Activated naive CD4-positive, alpha-beta T cell (primary cell): ENCODE measurements at places on chromosomes 5 and 9.

- DNase-seq: no peak
Measured at GRCh38 chr5:38211354-38211710, 47.0 kb upstream of the EGFLAM start.

- no peak for DNase-seq
Measured at GRCh38 chr9:23850242-23850689, 24.2 kb upstream of the ELAVL2 start.

- DNase-seq: no peak
Measured at GRCh38 chr9:135591506-135592330, 30.2 kb downstream of the PAEP start.

- no peak for DNase-seq
Measured at GRCh38 chr9:107336718-107337360, 53.8 kb downstream of the RAD23B start.

GRCh38 chr5:113132564-113132963, 156.0 kb downstream of the DCP2 start:
- no peak for DNase-seq

DNA sequence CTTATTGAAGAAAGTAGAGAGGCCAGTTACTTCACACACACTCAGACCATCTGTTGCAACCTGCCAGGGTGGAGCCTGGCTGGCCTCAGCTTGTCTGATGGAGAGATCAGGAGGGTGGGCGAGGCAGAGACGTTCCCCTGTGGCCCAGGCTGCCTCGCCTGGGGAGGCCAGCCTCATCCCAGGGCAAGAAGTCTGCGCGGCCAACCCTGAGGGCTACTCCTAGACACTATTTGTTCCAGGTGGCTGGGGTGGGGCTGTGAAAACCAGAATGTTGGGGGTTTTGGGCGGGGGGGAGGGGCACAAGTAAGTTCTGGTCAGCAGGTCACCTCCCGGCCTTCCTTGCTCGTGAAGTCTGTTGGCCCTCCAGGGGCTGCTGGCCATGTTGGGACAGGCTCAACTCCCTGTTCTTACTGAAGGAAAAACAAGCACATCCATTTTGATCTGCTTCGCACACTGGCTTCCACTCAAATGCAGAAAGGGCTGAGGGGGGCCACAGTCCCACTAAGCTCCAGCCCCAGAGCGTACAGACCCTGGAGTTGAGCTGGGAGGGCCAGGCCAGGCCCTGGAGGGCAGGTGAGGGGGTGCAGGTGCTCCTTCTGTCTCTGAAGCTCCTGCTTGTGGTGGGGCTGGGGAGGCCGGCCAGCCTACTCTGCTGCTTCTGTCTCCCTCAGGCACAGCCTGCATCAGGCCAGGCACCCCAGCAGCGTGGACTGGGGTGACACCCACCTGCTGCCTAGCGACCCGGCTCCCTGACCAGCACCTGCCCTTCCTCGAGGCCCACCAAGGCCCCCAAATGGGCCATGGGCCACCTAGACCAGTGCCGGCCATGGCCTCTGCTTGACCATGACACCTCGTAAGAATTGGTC, 46.6 kb downstream of the SECISBP2 start:
- no peak for DNase-seq

DNA sequence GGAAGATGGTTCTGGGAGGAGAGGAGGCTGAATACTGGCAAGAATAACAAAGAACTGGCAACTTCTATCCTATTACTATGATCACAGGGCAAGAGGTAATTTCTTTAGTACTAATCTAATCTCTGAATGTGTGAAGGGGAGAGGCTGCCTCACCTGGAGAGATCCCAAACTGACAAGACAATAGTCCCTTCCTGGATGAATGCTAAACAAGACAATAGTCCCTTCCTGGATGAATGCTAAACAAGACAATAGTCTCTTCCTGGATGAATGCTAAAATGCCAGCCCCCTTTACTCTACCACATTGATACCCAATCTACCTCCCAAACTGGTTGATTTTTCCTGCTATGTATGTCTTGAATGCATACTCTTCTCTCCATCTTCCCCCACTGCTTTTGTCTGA, 145.2 kb downstream of the SIL1 start:
- no peak for DNase-seq

DNA sequence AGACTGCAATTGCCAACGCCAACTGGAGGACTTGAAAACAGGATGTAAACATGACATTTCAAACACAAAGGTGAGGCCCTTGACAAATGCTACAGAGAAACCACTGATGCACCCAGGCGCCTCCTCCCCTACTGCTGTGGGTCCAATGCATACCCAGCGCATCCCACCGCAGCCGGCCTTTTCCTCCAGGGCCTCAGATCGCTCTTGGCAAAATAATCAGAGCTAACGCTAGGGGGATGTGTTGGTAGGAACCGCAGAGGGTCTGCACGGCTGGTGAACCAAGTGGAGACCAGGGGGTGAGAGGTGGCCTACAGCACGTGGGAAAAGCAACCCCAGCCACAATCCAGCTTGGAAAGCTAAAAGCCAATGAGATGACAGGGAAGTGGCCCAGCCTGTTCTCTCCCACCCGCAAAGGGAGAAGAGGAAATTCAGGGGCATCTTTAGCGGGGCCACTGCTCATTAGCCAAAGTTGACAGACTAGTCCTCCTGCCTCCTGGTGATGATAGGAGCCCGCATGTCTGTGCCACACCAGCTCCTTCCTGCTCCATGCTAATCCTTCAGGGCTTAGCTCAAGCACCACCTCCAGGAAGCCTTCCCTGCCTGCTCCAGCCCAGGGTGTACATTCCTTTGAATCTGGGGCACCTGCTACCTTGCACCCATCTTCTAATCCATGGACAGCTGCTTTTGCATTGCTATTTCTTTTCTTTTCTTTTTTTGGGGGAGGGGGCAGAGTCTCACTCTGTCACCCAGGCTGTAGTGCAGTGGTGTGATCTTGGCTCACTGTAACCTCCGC, 5.9 kb downstream of the FAM163B start:
- DNase-seq: no peak

GRCh38 chr5:106314221-106314824, 1356.4 kb downstream of the EFNA5 start:
- no peak for DNase-seq

- DNase-seq: no peak
Measured at GRCh38 chr5:2371419-2371710, 380.1 kb downstream of the IRX2 start.
